ENCODE measurements at places on chromosomes 7 and 10.
A peak's percentile ranks its signal among the peaks of the same experiment; 100 is the strongest.

GRCh38 chr7:21967598-21968003 is 21.9 kb upstream of the CDCA7L start:
- no peak for DNase-seq

DNA sequence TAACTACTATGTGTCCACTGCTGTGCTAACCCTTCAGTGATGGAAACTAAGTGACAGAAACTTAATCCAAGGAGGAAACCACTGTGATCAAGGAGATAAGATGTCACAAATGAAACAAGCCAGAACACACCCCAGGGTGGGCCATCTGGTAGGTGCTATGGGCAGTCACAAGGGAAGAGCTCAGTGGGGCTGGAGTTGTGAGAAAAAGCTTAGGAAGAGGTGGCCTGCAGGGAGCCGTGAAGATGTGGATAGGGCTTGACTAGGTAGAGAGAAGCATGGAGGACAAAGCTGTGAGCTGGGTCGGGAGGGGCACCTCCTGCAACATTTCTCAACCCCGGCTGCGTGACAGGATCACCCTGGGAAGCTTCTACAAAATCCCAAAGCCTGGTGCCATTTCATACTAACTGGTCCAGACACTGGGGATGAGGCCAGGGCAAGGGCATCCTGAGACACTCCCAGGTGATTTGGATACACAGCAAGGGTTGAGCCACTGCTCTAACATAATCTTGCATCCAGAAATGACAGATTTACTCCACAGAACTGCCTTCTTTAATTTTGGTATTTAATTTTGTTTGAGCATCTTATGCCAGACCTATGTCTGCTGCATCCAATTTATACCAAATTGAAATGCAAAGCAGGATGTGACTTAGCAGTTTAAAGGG is 69.3 kb downstream of the OSBPL3 start:
- DNase-seq, result no peak

DNA sequence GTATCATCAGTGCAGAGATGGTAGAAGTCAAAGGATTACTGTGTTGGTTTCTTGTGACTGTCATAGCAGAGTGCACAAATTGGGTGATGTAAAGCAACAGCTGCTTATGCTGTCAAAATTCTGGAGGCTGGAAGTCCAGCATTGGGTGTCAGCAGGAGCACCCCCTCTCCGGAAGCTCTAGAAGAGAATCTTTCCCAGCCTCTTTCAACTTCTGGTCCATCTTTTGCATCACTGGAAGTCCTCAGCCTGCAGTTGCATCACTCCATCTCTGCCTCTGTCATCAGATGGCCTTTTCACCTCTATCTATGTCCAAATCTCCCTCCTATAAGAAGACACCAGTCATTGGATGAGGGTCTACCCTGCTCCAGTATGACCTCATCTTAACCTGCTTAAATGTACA is 35.8 kb upstream of the GALNTL5 start:
- no peak for DNase-seq

GRCh38 chr10:131585761-131586160 is 274.2 kb upstream of the TCERG1L start:
- no peak for DNase-seq

- DNase-seq, result no peak
Observed at GRCh38 chr7:112286250-112287086, 80.0 kb downstream of the ZNF277 start.

- DNase-seq, result no peak
Observed at GRCh38 chr7:144437370-144438191, 34.1 kb upstream of the NOBOX start.

- DNase-seq, result no peak
Observed at GRCh38 chr10:44046605-44047004, 338.3 kb downstream of the CXCL12 start.

- peak; percentile 17 for DNase-seq
Observed at GRCh38 chr7:42964849-42965805, 33.0 kb downstream of the MRPL32 start.

Measured in heart left ventricle (tissue), 16 donors.